Activated T-cell treated with anti-CD3 and anti-CD28 coated beads, Interleukin-2, amount 50 U/mL, for 72 hours (primary cell): ENCODE measurements at places on chromosomes 2 and 18. TPM values are rescaled to one million over a fixed set of nuclear protein-coding genes. Genes with fewer than 3 reads are reported as not detected.

DNA sequence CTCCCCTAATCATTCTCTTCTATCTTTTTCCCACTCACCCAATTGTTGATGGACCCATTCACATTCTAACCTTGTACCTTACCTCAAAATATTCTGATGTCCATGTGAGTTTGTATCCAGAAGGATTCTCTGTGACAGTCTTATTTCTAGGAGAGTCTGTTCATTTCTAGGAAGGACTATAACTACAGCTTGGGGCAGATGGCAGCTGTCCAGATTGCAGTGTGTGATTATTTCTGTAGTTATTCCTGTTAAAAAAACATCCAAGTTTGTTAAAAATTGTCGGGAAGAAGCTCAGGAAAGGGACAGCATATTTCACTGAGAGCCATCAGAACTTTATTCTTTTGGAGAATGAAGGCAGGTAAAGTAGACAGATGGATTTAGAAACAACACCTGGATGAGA lies 142.6 kb downstream of the RAPGEF4 start:
- H3K4me1 ChIP-seq = peaks cover 7% of the 10 kb centered on the region
- no peak for DNase-seq
- H3K4me3 ChIP-seq = no peak overlapping the region
- H3K27me3 ChIP-seq = peaks cover 12% of the 10 kb centered on the region
- no peak overlapping the region for H3K27ac ChIP-seq

GRCh38 chr18:9079818-9080528 lies 22.5 kb upstream of the NDUFV2 start:
- DNase-seq = no peak
- H3K27me3 ChIP-seq = no peaks in the 10 kb centered on the region
- peaks cover 29% of the 10 kb centered on the region for H3K36me3 ChIP-seq
- peaks cover 72% of the 10 kb centered on the region for H3K4me1 ChIP-seq
- peak overlapping the region; percentile 80 for H3K27ac ChIP-seq

DNA sequence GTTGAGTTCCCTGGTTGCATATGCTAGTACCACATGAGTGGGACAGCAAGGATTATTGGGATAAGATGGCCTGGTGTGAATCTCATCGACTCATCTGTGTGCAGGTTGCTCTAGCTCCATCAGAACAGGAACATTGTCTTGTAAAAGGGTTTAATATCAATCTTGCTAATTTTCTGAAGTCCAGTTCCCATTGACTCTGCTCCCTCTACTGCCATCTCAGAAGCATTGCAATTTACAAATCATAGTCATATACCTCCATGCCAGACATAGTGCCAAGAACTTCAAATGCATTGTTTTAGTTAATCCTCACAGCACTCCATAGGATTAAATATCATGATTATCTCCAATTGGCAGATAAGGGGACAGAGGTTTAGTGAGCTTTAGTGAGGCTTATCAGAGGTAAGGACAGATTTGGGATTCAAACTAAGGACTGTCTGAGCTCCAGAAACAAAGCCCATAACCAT lies 4.8 kb upstream of the STAT4 start:
- H3K4me1 ChIP-seq = peaks cover 47% of the 10 kb centered on the region
- H3K4me3 ChIP-seq = no peak overlapping the region
- peak overlapping the region; percentile 2 for H3K27ac ChIP-seq
- H3K36me3 ChIP-seq = no peaks in the 10 kb centered on the region
- peaks cover 12% of the 10 kb centered on the region for H3K27me3 ChIP-seq

Gene SRD5A2
- total RNA-seq = not detected

Gene CTAGE1
- not detected for total RNA-seq

DNA sequence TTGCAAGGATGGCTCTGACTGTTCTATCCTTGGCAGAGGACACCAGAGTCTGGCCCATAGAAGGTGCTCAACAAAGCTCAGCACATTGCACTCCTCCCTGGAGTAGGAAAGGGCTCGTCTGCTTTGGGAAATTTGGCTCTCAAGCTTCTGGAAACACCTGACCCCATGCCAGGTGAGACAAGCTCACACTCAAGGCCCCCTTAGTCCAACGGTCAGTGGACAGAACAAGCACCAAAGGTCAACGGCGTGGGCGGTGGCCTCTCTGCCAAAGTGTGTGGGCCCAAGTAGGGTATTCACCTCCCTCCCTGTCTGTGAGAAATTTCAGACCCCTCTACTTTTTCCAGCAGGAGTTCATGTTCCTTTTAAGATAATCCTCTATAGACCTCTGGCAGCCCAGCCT lies 2.0 kb upstream of the STEAP3 start:
- H3K27me3 ChIP-seq = peaks cover 43% of the 10 kb centered on the region
- no peak overlapping the region for H3K4me3 ChIP-seq
- H3K36me3 ChIP-seq = no peaks in the 10 kb centered on the region
- no peaks in the 10 kb centered on the region for H3K4me1 ChIP-seq
- H3K27ac ChIP-seq = no peak overlapping the region
- no peak for DNase-seq

Gene C2orf76
- 13.1 TPM for total RNA-seq

DNA sequence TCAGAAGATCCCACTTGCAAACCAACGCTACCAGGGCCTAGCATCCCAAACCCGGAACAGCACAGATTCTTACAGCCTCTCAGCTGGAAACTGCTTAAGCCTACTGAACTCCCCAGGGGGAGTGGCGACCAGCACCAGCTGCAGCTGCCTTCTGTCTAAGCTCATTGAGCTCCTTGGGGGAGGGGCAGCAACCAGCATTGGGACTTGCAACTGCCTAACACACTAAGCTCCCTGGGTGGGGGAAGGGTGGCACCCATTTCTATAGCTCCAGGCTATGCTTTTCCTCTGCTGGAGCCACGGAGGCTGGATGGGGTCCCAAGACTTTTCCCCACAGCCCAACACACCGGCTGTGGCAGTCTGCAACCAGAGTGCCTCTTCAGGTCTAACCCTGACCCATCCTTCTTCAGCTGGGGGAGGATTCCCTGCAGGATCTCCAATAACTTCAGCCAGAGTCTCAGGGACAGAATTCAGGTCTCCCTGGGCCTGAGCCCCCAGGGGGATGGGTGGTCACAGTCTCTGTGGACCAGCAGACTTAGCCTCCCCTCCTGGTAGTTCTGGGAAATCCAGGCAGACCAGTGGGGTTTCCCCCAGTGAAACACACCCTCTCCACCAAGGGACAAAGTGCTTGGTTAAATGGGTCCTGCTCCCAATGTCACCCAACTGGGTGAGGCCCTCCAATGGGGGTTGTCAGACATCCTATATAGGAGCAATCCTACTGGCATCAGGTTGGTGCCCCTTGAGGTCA lies 45.9 kb upstream of the ITGA4 start:
- DNase-seq = no peak
- peaks cover 6% of the 10 kb centered on the region for H3K4me1 ChIP-seq
- H3K27ac ChIP-seq = no peak overlapping the region
- H3K27me3 ChIP-seq = no peaks in the 10 kb centered on the region
- H3K36me3 ChIP-seq = peaks cover 9% of the 10 kb centered on the region

- H3K27ac ChIP-seq = no peak overlapping the region
- no peak overlapping the region for H3K4me3 ChIP-seq
- peaks cover 21% of the 10 kb centered on the region for H3K27me3 ChIP-seq
- no peaks in the 10 kb centered on the region for H3K36me3 ChIP-seq
- H3K4me1 ChIP-seq = peaks cover 14% of the 10 kb centered on the region
- DNase-seq = no peak
These were observed 146.0 kb upstream of the MAP3K20 start for GRCh38 chr2:172929644-172930043.

- H3K27ac ChIP-seq = no peak overlapping the region
- H3K4me1 ChIP-seq = no peaks in the 10 kb centered on the region
- no peak overlapping the region for H3K4me3 ChIP-seq
- H3K36me3 ChIP-seq = peaks cover 6% of the 10 kb centered on the region
These were observed 7.7 kb upstream of the STK39 start for GRCh38 chr2:168255103-168255502.

Gene RESP18
- not detected for total RNA-seq

Gene COLEC11
- total RNA-seq = 0.21 TPM

- peaks cover 19% of the 10 kb centered on the region for H3K36me3 ChIP-seq
- H3K27ac ChIP-seq = no peak overlapping the region
- H3K4me3 ChIP-seq = no peak overlapping the region
- no peaks in the 10 kb centered on the region for H3K27me3 ChIP-seq
- DNase-seq = no peak
These were observed 10.3 kb downstream of the WDFY1 start for GRCh38 chr2:223934870-223935269.

Gene ALKAL2
- total RNA-seq = 0.60 TPM

Gene CPO
- total RNA-seq = not detected

GRCh38 chr2:98090951-98091350 lies 4.0 kb downstream of the VWA3B start:
- H3K4me1 ChIP-seq = peaks cover 20% of the 10 kb centered on the region
- H3K36me3 ChIP-seq = peaks cover 3% of the 10 kb centered on the region
- DNase-seq = no peak
- H3K4me3 ChIP-seq = no peak overlapping the region
- H3K27me3 ChIP-seq = peaks cover 18% of the 10 kb centered on the region
- no peak overlapping the region for H3K27ac ChIP-seq

Gene ABCG8
- total RNA-seq = not detected

Gene POTEC
- total RNA-seq = not detected

DNA sequence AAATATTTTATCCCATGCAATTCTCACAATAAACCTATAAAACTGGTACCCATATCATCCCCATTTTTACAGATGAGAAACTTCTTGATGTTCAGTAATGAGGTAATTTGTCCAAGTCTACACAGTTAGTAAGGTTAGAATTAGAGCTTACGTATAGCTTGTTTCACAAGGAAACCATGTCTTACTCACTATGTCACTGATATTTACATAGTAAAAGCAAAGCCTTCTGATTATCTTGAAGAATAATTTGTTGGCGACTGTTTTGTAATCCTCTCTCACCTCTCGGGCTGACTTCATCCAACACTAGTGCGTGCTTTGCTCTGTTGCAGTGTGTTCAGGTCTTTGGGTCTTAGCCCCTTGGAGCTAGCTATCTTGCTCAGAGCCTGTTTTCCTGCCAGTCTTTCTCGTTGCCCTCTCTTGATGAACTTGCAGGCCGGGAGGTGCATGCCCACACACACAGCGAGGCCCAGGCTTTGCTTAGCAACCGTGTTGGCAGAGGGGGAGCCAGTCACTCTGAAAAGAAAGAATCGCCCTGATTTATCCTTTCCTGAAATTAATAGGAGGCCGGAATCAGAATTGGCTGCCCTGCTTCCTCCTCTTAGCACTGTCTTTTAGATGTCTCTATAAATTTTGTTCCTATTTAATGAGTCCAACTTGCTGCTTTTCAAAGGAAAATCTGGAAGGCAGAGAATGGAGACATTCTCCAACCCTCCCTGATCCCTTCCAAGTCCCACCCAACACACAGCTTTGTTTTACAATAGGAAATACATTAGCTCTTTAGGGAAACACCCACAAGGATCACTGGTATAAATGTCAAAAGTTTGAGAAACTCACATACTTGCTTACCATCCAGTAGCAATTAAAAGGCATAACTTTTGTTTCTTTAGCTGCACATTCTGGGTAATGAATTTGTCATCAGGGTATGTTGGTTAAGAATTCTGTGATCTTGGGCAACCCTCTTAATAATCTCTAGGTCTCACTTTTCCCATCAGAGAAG lies 97.6 kb upstream of the SEC11C start:
- no peak overlapping the region for H3K4me3 ChIP-seq
- DNase-seq = no peak
- peaks cover 23% of the 10 kb centered on the region for H3K27me3 ChIP-seq
- no peak overlapping the region for H3K27ac ChIP-seq
- H3K4me1 ChIP-seq = peaks cover 32% of the 10 kb centered on the region

Gene SNORC
- 4.0 TPM for total RNA-seq

DNA sequence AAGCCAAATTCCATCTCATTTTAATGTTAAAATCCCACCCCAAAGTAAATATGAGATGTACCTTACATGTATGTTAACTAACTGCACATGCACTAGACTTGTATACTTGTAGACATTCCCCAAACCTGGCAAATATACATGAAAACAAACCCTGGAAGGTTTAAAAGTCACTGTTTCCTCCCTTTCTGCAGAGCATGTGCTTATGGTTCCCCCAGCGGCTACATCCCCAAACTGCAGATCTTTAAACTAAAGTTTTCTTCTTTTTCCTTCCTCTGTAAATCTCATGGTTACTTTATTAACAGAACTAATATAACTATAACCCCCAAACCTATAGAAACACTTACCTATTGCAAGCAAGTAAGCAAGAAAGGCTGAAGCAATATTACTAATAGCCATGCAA lies 731.5 kb downstream of the LRP1B start:
- H3K27me3 ChIP-seq = no peaks in the 10 kb centered on the region
- no peak overlapping the region for H3K4me3 ChIP-seq
- DNase-seq = no peak
- no peak overlapping the region for H3K27ac ChIP-seq
- H3K4me1 ChIP-seq = no peaks in the 10 kb centered on the region
- H3K36me3 ChIP-seq = no peaks in the 10 kb centered on the region

Gene LOXL3
- 3.6 TPM for total RNA-seq

DNA sequence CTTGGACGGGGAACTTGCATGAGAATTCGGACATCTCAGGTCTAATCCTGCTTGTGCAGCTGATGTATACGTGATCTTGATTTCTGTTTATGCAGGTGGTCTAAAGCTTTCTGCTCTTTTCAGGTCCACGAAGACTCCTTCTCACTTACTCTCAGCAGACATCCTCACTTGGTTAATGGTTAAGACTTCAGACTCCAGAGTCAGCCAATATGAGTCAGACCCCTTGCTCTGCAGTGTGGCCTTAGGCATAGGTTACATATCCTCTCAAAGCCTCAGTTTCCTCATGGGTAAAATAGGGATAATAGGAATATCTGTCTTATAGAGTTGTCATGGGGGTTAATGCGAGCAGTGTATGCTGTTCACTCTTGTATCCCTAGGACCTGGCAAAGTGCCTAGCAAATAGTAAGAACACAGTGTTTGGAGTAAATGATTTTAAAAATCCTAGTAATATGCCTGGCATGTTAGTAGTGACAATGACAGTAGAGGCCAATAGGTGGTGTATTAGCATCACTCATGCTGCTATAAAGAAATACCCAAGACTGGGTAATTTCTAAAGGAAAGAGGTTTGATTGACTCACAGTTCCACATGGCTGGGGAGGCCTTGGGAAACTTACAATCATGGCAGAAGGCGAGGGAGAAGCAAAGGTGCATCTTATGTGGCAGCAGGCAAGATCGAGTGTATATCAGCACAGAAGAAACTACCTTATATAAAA lies 42.3 kb downstream of the XRCC5 start:
- H3K27ac ChIP-seq = peak overlapping the region; percentile 76
- H3K36me3 ChIP-seq = peaks cover 27% of the 10 kb centered on the region
- H3K4me3 ChIP-seq = no peak overlapping the region
- no peaks in the 10 kb centered on the region for H3K27me3 ChIP-seq
- no peak for DNase-seq
- peaks cover 44% of the 10 kb centered on the region for H3K4me1 ChIP-seq

Gene ZNF519
- total RNA-seq = 25.0 TPM

- peaks cover 5% of the 10 kb centered on the region for H3K27me3 ChIP-seq
- no peaks in the 10 kb centered on the region for H3K4me1 ChIP-seq
- DNase-seq = no peak
- no peak overlapping the region for H3K27ac ChIP-seq
These were observed 96.3 kb upstream of the RAB6C start for GRCh38 chr2:129883121-129883520.

DNA sequence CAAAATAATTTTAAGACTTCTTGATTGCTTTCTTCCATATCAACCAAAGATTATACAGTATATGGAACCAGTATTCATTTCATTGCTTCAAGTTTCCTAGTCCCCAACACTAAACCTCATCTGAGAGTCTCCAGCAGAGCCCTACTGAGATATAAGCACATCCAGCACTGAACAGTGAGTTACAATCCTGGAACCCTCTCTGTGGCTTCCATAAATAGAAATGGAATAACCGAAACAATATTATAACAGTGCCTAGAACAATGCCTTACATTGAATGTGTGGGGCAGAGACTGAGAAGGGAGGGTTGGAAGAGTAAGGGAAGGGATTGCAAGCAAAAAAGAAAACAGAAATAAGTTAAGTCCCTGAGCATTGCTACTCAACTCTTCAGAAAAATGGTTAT lies 18.9 kb downstream of the AAK1 start:
- no peaks in the 10 kb centered on the region for H3K27me3 ChIP-seq
- no peaks in the 10 kb centered on the region for H3K36me3 ChIP-seq
- H3K27ac ChIP-seq = no peak overlapping the region
- DNase-seq = no peak
- H3K4me3 ChIP-seq = no peak overlapping the region
